Progenitor cell of endocrine pancreas (in vitro differentiated cells): ENCODE measurements at places on chromosomes 3 and 15. TPM values are rescaled to one million over a fixed set of nuclear protein-coding genes. Genes with fewer than 3 reads are reported as not detected.

- H3K27me3 ChIP-seq: peaks cover 4% of the 10 kb centered on the region
- no peak overlapping the region for H3K27ac ChIP-seq
- H3K4me3 ChIP-seq: no peak overlapping the region
- no peaks in the 10 kb centered on the region for H3K36me3 ChIP-seq
- no peaks in the 10 kb centered on the region for H3K4me1 ChIP-seq
These were observed 43.4 kb upstream of the AGBL1 start for GRCh38 chr15:86036243-86036642.

GRCh38 chr3:63886858-63887257 lies 23.2 kb downstream of the ATXN7 start:
- no peaks in the 10 kb centered on the region for H3K27me3 ChIP-seq
- DNase-seq: no peak
- no peak overlapping the region for H3K4me3 ChIP-seq
- H3K27ac ChIP-seq: no peak overlapping the region
- H3K36me3 ChIP-seq: peaks cover 6% of the 10 kb centered on the region

DNA sequence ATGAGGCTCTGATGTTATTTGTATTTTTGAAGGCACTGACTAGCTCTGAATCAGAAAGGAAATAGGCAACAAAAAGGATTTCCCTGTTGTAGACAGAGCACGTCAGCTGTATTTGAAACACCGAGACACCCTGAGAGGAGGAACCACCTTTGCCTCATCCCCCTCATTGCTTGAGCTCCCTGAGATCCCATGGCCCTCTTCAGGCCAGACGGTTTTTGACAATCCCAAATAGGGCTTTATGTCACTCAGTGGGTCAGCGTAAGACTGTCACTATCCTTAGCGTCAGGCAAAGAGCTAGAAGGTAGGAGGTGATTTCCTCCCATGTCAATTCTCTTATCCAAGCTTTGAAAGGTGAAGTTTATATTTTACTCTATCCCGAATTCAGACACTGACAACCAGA lies 254.3 kb downstream of the ZNF621 start:
- H3K27ac ChIP-seq: no peak overlapping the region
- no peaks in the 10 kb centered on the region for H3K36me3 ChIP-seq
- no peak for DNase-seq
- peaks cover 4% of the 10 kb centered on the region for H3K4me1 ChIP-seq
- no peak overlapping the region for H3K4me3 ChIP-seq

GRCh38 chr15:67790610-67791319 lies 34.5 kb upstream of the SKOR1 start:
- no peak overlapping the region for H3K4me3 ChIP-seq
- H3K36me3 ChIP-seq: peaks cover 12% of the 10 kb centered on the region
- no peaks in the 10 kb centered on the region for H3K27me3 ChIP-seq
- H3K27ac ChIP-seq: no peak overlapping the region

SCAPER gene
- total RNA-seq: 43.1 and 43.3 TPM in 2 replicates

CRYGS gene
- total RNA-seq: 3.9 and 4.9 TPM in 2 replicates

CELF6 gene
- 1.2 and 1.4 TPM in 2 replicates for total RNA-seq

GRCh38 chr3:74542441-74542840 lies 72.0 kb downstream of the CNTN3 start:
- peaks cover 5% of the 10 kb centered on the region for H3K4me1 ChIP-seq
- H3K27me3 ChIP-seq: no peaks in the 10 kb centered on the region
- no peak overlapping the region for H3K27ac ChIP-seq
